ENCODE measurements at places on chromosomes 6 and 20. TPM values are rescaled to one million over a fixed set of nuclear protein-coding genes. Genes with fewer than 3 reads are reported as not detected.

SLC26A8 gene
- not detected for total RNA-seq

DNA sequence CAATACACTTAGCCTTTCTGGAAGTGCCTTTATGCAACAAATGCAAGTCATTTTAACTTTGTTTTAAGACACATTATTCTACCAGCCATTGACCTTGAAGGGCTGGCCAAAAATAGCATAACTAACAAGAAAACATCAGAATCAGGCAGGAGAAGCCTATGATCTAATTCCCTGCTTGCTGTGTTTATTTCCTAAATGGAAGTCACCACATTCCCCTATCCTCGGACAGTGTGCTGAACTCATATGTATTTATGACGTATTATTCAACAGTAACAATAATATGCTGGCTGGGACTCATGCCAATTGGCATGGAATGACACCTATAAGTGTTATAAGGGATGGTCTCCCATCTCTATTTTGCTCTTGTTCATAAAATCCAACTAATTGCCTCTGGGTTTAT lies 140.7 kb downstream of the MAP3K7 start:
- H3K4me3 ChIP-seq, result no peak overlapping the region
- no peak for DNase-seq
- no peaks in the 10 kb centered on the region for H3K4me1 ChIP-seq
- H3K27me3 ChIP-seq, result no peaks in the 10 kb centered on the region
- H3K36me3 ChIP-seq, result no peaks in the 10 kb centered on the region

- H3K27me3 ChIP-seq, result no peaks in the 10 kb centered on the region
- H3K36me3 ChIP-seq, result no peaks in the 10 kb centered on the region
- peaks cover 45% of the 10 kb centered on the region for H3K4me1 ChIP-seq
- H3K4me3 ChIP-seq, result no peak overlapping the region
- DNase-seq, result no peak
- H3K27ac ChIP-seq, result no peak overlapping the region
These were observed 2.6 kb downstream of the TRAF3IP2 start for GRCh38 chr6:111603040-111603439.

GRCh38 chr6:6402591-6402990 lies 82.1 kb upstream of the F13A1 start:
- DNase-seq, result no peak
- H3K27me3 ChIP-seq, result no peaks in the 10 kb centered on the region
- no peaks in the 10 kb centered on the region for H3K4me1 ChIP-seq
- no peaks in the 10 kb centered on the region for H3K36me3 ChIP-seq
- no peak overlapping the region for H3K27ac ChIP-seq
- no peak overlapping the region for H3K4me3 ChIP-seq

DNA sequence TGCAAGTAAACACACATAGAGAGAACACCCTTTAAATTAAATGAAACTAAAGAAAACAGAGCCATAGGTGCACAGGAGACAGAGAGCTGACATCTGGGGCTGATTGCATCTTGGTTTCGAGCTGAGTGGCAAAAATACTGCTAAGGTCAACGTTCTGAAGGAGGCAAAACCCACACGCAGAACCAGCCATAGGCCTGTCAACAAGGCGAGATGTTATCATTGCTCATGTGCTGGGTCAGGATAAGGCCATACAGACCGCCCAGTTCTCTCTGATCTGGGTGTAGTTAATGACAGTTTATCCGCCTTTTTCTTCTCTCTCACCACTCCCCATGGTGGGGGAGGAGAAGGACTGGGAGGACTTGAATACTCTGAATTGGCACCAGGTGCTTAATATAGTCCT lies 4.5 kb upstream of the FAM110A start:
- H3K27ac ChIP-seq, result peak overlapping the region; percentile 45
- no peaks in the 10 kb centered on the region for H3K36me3 ChIP-seq
- DNase-seq, result no peak
- no peaks in the 10 kb centered on the region for H3K27me3 ChIP-seq
- H3K4me3 ChIP-seq, result peak overlapping the region; percentile 9

HCRTR2 gene
- not detected for total RNA-seq

DNA sequence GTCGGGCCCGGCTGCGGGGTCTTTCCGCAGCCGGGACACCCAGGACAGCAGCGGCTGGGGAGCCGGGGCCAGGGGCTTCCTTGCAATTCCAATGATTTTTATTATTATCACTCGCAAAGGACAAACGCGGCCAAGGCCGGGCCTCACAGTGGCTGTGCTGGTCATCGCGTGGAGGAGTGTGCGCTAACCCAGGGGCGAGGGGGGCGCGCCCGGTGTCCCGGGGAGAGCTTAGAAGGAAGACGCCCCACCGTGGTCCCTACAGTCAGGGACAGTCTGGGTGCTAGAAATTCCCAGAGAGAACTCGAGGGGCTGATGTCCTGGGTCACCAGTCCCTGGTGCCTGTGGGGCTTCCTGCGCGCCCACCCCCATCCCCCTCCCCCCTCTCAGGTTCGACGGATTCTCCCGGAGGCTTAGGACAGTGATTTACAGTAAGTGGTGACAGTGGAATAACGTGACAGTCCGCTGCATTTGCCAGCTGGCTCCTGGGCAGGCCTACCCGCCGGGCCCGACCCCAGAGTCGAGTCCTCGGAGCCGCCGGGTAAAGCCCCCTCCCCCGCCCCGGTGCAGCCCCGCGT lies 9.5 kb downstream of the FOXC1 start:
- DNase-seq, result no peak
- no peak overlapping the region for H3K4me3 ChIP-seq
- no peaks in the 10 kb centered on the region for H3K36me3 ChIP-seq
- peaks cover 14% of the 10 kb centered on the region for H3K27me3 ChIP-seq
- H3K4me1 ChIP-seq, result peaks cover 9% of the 10 kb centered on the region
- H3K27ac ChIP-seq, result no peak overlapping the region

DNA sequence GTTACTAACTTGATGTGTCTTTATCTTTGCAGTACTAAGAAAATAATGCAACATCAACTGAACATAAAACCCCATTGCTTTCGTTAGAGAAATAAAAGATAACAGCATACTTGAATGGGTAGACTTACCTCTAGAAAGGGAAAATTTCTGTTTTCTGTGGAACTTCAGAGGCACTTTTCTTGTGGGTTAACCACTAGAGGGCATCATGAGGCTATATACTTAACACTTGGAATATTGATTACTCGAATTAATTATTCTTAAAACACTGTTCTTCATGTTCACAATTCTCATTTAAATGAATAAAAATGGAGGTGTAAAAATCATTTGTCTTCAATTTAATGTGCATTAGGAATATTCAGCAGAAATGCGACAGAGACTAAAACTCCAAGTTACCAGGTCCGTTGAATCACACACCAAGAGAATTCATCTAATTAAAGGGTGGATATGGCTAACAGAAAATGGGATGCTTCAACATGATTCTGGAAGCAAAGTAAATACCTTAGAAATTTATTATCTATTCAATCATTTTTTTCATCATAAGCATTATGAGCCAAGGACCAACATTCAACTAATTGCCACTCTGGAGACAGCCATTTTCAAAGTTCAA lies 330.8 kb upstream of the PREP start:
- no peak overlapping the region for H3K4me3 ChIP-seq
- H3K27me3 ChIP-seq, result no peaks in the 10 kb centered on the region
- peak; percentile 35 for DNase-seq

DNA sequence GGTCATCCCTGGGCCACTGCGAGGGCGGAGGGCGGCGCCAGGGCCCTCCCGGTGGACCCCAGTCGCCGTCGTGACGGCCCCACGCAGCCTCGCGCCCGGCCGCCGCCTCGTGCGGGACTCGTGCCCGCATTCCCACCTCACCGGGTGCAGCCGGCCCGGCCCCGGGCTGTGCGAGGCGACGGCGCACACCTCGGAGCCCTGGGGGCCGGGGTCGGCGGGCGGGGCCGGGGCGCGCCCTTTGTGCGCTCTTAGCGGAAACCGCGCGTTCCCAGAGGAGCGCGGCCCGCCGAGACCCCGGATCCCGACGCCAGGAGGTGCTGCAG lies 5.5 kb upstream of the DLL1 start:
- peaks cover 41% of the 10 kb centered on the region for H3K27me3 ChIP-seq
- no peaks in the 10 kb centered on the region for H3K36me3 ChIP-seq
- no peak overlapping the region for H3K27ac ChIP-seq

TXLNB gene
- 0.47 TPM for total RNA-seq

DNA sequence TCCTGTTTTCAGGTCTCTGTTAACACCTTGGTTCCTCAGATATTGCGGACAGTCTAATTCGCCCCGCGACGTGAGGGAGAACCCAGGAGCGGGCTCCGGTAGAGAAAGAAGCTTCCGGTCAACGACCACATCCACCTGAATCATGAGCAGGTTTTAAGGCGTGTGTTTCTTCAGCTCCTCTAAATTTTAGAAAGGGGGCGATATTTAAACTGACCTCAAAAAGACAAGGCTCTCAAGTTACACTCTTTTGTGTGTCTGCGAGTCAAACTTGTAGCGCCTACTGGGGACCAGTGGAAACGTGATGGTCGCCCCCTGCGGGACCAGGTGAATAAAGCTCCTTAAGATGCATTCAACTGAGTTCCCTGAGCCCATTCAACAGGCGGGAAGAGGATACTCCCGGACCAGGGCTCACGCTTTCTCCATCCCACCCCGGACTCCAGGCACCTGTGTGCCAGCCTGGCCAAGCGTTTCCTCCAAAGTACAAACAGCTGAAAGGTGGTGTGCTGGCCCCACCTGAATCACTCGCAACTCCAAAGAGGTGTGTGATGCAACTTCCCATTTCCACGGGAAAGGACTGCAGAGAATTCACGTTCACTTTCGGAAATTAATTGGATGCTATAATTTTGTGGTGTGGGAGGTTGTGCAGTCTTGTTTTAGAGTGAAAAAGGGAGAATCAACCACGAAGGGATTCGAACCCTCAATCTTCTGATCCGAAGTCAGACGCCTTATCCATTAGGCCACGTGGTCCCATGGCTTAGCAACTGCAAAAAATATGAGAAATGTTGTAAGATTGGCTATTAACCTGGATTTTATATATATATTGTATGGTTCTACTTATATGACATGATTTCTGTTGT lies 17.0 kb downstream of the GPX5 start:
- peaks cover 30% of the 10 kb centered on the region for H3K27me3 ChIP-seq
- H3K4me1 ChIP-seq, result peaks cover 6% of the 10 kb centered on the region
- no peaks in the 10 kb centered on the region for H3K36me3 ChIP-seq
- peak overlapping the region; percentile 49 for H3K4me3 ChIP-seq
- no peak overlapping the region for H3K27ac ChIP-seq

GRCh38 chr6:143507358-143508145 lies 4.0 kb downstream of the FUCA2 start:
- H3K36me3 ChIP-seq, result peaks cover 6% of the 10 kb centered on the region
- no peak overlapping the region for H3K27ac ChIP-seq
- no peak for DNase-seq

GRCh38 chr20:7770578-7770977 lies 169.7 kb downstream of the HAO1 start:
- H3K4me1 ChIP-seq, result no peaks in the 10 kb centered on the region
- H3K4me3 ChIP-seq, result no peak overlapping the region
- DNase-seq, result no peak
- H3K27me3 ChIP-seq, result no peaks in the 10 kb centered on the region
- no peak overlapping the region for H3K27ac ChIP-seq

GRCh38 chr20:14860410-14860814 lies 523.0 kb upstream of the FLRT3 start:
- no peaks in the 10 kb centered on the region for H3K36me3 ChIP-seq
- DNase-seq, result no peak
- no peaks in the 10 kb centered on the region for H3K4me1 ChIP-seq
- no peak overlapping the region for H3K4me3 ChIP-seq
- no peaks in the 10 kb centered on the region for H3K27me3 ChIP-seq
- H3K27ac ChIP-seq, result no peak overlapping the region

DNA sequence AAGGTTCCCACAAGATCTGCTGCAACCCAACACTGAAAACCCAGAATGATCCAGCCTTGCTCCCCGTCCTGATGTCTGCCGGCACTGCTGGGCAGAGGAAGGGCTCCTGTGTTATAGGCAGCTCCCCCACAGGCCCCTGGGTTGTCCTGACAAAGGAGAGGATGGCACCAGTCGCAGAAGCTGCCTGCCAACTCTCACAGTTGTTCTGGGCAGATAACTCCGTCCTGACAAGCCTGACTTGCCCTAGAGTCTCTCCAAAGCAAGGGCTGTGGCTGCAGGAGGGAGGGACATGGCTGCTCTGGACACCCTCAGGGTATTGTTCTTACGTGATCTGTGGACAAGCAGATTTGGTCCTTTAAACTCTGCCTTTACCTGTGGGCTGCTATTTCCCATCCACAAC lies 243.8 kb downstream of the CDH26 start:
- no peaks in the 10 kb centered on the region for H3K4me1 ChIP-seq
- no peaks in the 10 kb centered on the region for H3K36me3 ChIP-seq
- DNase-seq, result no peak
- H3K4me3 ChIP-seq, result no peak overlapping the region
- no peaks in the 10 kb centered on the region for H3K27me3 ChIP-seq

CAP2 gene
- not detected for total RNA-seq

DNA sequence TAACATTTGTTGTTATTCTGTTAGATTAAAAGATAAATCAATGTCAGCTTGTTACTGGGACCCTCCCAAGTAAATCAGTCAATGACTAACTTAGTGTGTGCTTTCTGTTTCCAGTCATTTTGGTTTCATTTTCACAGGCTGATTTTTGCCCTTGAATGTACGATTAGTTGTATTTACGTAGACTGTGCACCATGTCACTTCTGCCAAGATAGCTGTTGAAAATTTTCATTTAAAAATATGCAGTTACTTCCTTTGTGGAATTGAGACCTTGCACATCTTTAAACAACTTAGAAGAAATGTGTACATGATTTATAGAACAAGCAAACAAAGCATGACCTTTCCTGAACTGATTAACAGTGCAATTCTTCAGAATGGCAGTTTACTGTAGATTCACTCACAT lies 944.8 kb upstream of the CITED2 start:
- peak; percentile 23 for DNase-seq
- no peaks in the 10 kb centered on the region for H3K27me3 ChIP-seq
- H3K36me3 ChIP-seq, result no peaks in the 10 kb centered on the region
- H3K4me3 ChIP-seq, result no peak overlapping the region
- no peaks in the 10 kb centered on the region for H3K4me1 ChIP-seq
- no peak overlapping the region for H3K27ac ChIP-seq

DNA sequence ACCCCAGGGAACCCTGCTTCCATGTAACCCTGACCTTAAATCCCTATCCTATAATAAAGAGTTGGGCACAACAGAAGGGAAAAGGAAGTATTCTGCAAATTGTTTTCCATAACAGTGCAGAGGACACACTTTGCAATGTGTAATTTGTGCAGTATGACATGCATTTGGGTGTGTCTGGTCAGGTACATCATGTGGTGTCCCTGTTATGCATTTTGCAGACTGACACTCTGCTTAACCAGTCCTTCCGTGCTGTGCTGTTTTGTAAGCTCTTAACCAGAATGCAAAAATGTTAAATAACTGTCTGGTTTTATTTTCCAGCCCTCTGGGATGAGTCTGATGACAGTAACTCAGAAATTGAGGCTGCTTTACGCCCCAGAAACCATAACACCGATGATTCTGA lies 57.0 kb upstream of the XRN2 start:
- H3K27ac ChIP-seq, result no peak overlapping the region
- no peak overlapping the region for H3K4me3 ChIP-seq
- no peak for DNase-seq
- H3K36me3 ChIP-seq, result peaks cover 4% of the 10 kb centered on the region

GRCh38 chr6:136524936-136525413 lies 25.2 kb downstream of the MAP7 start:
- H3K27ac ChIP-seq, result no peak overlapping the region
- H3K4me3 ChIP-seq, result no peak overlapping the region
- no peaks in the 10 kb centered on the region for H3K36me3 ChIP-seq
- peaks cover 14% of the 10 kb centered on the region for H3K27me3 ChIP-seq

All from CD4-positive, CD25-positive, alpha-beta regulatory T cell (primary cell).